ENCODE measurements at places on chromosomes 16 and 17.

DNA sequence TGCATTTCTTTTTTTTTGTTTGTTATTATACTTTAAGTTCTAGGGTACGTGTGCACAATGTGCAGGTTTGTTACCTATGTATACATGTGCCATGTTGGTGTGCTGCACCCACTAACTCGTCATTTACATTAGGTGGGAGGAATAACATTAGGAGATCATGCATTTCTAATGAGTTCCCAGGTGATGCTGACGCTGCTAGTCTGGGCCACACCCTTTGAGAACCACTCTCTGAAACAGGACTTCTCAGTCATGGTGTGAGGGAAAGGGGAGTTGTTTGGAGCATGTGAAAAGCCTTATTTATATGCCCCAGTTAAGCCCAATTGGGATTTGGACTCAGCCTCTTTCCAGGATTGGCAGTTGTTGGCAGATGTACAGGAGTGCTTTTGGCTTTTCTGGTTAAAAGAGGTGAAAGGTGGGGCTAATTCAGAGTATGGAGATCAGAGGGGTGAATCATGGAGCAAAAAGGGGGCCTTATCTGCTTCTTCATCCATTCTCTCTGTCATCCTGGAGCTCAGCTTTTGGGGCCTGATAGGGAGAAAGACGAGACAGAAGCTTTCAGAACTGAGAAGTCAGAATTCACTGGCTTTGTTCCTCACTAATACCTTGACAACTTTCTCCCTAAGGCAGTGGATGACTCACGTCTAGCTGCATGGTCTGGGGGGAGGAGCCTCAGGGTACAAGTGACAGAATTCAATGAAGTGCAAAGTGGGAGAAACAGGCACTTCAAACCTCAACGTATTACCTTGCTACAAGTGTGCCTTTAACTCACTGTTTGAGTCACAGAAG is 180.0 kb upstream of the CACNG3 start:
- DNase-seq: no peak

DNA sequence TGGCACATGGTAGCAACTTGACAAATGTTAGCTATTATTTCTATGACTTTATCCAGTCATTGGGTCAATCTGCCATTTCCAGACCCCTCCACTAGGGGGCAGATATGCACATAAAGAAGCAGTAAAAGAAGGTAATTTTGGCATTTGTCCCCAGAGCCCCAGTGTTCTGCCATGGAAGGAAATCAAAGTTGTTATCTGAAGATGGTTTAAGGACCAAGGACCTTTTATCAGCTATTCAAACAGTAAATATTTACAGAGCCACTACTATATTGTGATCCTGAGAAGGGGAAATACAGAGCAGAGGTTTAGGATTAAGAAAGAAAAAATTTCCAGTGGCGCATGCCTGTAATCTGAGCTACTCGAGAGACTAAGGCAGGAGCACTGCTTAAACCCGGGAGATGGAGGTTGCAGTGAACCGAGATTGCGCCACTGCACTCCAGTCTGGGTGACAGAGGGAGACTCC is 20.0 kb downstream of the TRAF4 start:
- peak; percentile 43 for DNase-seq

GRCh38 chr16:85028685-85029407 is 1.3 kb downstream of the KIAA0513 start:
- DNase-seq: no peak

DNA sequence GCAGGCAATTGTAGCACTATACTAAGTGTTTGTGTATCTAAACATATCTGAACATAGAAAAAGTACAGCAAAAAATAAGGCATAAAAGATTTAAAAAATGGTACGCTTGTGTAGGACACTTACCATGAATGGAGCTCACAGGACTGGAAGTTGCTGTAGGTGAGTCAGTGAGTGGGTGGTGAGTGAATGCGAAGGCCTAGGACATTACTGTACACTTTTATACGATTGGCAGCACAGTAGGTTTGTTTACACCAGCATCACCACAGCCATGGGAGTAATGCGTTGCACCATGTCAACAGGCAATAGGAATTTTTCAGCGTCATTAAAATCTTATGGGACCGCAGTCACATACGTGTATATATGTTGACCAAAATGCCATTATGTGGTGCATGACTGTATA is 45.6 kb downstream of the DNAH9 start:
- DNase-seq: no peak

- no peak for DNase-seq
These were observed 4.6 kb upstream of the SLC12A3 start for GRCh38 chr16:56860226-56861020.

DNA sequence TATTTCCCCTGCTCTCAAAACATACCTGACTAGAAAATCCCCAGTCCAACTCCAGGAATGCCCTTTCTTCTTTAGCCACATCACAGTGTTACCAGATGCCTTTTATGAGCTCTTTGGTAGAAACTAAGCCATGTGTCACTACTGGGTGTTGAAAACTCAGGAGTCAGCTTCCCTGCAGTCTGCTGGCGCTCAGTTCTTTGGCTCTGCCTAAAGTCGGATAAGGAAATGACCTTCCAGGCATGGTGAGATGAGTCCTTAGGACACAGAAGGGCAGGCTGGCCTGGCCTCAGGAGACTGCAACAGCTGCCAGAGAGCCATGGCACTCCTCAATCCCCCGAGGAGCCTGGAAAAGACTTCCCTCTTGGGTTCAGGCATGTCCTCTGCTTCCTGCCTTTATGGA is 89.1 kb downstream of the CDH13 start:
- no peak for DNase-seq

- DNase-seq: no peak
These were observed 31.7 kb downstream of the RBBP6 start for GRCh38 chr16:24571096-24571495.

- no peak for DNase-seq
These were observed 108.7 kb downstream of the ZFHX3 start for GRCh38 chr16:72939247-72939646.

- DNase-seq: no peak
These were observed 24.1 kb downstream of the GNPTG start for GRCh38 chr16:1375741-1376410.

DNA sequence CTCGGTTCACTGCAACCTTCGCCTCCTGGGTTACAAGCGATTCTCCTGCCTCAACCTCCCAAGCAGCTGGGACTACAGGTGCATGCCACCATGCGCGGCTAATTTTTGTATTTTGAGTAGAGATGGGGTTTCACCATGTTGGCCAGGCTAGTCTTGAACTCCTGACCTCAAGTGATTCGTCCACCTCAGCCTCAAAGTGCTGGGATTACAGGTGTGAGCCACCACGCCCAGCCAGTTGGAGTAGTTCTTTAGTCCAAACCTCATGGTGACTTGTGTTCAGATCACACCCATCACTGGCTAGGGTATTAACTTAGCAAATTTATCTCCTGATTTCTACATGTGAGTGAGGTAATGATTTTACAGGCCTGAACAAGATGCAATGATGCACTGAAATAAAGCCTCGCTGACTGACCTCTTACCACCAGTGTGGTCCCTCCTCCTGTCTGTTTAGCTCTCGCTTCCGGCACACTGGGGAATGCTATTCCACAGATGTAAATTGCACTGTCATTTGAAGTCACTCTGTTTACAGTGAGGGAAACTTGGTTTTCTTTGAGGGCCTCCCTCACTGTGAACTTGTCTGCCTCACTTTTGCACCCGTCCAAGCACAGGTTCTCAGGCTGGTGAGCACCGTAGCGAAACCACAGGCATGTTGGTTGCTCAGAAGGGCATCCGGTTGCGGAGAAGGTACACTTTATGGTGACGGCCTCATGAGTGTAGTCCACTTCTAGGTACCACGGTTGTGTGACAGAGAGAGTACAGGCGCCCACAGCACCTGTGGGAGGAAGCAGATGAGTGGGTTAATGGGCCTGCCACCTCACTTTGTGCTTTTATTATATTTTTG is 5.5 kb downstream of the IGSF6 start:
- DNase-seq: no peak

- no peak for DNase-seq
These were observed 13.3 kb downstream of the GGA2 start for GRCh38 chr16:23496821-23497542.

DNA sequence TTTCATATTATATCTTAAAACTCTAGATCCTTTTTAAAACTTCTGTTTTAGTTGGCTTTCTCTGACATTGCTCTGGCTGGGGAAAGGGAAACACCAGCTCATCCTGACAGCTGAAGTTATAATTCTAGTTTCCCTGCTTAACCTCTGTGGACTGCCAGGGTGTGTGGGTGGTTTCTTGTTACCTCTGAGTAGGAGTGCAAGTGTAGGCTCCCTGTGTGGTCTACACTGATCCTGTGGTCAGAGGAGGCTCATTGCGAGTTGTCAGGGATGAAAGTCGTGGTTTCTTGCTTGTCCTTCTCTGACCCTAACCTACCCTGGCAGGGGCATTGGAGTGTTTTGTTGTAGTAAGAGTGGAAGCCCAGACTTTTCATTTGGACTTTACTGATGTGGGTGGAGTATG is 221.0 kb downstream of the UTP18 start:
- DNase-seq: no peak
